HT-29 (cell line): ENCODE measurements at places on chromosomes 5 and 9.

DNA sequence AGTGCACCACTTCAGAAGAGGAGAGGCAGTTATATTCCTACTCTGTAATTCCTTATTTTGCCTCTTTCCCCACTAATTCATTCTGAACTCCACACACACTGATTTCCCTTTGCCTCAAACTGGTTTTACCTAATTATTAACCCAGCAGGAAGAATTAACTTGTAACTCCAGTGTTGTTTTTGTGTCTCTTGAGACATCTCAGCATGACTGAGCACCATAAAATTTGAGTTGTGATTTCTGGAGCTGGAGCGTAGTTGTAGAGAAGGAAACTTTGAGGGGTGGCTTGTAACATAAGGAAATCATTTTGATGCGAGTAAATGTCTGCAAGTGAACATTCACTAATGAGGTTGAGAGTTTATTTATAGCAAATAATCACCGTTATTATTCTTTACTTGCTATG lies 265.2 kb downstream of the TMEM38B start:
- DNase-seq, result no peak

DNA sequence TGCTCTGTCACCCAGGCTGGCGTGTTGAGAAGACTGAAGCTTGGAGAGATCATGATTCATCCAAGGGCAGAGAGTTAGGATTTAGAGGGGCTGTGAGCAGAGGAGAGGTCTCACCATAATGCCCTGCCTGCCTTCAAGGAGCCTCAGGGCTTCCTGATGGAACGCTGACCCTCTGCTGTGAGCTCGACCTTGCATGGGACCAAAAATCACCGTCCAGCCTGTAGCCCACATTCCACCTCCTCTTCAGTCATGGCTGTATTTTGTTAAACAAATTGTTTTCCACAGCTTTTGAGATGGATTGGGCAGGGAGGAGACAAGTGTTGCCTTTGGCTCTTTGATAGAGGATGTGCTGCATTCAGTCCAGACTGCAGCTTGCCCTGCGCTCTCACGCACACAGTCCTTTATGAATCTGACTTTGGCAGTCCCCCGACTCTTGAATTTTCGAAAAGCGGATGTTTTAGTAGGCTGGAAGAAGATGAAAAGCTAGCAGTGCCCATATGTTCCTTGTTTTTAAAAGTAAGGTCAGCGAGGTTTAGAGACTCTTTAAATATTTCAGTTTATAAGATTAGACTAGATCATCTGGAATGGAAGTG lies 79.5 kb downstream of the MVB12B start:
- no peak for DNase-seq

- no peak for DNase-seq
Observed at GRCh38 chr5:108025957-108026356, 355.2 kb upstream of the EFNA5 start.

DNA sequence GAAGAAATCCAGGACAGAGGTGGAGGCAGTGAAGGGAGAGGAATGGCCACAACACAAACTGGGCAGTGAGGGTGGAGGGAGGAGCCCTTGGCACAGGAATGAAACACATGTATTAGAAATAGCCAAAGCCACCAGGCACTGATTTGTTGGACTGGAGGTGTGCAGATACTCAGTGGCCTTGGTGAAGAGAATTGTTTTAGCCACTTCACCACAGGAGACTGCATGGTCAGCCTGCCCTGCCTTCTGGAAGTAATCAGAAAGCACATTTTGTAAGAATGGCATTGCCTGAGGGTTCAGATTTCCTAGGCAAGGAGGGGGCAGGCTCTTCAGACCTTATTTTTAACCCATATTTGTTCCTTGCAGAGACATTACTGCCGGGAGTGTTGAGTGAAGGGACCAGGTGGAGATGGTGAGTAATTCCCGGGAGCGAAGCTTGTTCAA lies 2.2 kb downstream of the SGCD start:
- DNase-seq, result no peak

GRCh38 chr5:135376961-135377624 lies 21.9 kb downstream of the MACROH2A1 start:
- peak; percentile 82 for DNase-seq

DNA sequence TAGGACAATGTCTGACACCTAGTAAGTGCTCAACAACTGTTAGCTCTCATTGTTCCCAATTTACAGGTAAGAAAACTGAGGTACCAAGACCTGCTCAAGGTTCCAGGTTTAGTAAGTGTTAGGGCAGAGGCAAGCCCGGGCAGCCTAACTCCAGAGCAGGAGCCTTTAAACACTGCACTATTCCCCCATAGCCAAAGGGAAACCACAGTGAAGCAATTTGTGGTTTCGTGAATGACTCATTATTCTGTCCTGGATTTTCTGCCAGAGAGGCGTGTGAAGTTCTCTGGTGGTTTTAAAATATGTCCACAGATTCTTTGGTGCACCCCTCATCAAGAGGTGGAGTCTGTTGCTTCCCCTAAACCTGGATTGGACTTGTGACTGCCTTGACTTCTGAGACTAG lies 1.0 kb upstream of the MCC start:
- DNase-seq, result peak; percentile 48

- DNase-seq, result peak; percentile 62
Observed at GRCh38 chr5:116137544-116138378, 52.9 kb downstream of the COMMD10 start.

GRCh38 chr5:31329715-31330114 lies 136.2 kb downstream of the CDH6 start:
- no peak for DNase-seq

DNA sequence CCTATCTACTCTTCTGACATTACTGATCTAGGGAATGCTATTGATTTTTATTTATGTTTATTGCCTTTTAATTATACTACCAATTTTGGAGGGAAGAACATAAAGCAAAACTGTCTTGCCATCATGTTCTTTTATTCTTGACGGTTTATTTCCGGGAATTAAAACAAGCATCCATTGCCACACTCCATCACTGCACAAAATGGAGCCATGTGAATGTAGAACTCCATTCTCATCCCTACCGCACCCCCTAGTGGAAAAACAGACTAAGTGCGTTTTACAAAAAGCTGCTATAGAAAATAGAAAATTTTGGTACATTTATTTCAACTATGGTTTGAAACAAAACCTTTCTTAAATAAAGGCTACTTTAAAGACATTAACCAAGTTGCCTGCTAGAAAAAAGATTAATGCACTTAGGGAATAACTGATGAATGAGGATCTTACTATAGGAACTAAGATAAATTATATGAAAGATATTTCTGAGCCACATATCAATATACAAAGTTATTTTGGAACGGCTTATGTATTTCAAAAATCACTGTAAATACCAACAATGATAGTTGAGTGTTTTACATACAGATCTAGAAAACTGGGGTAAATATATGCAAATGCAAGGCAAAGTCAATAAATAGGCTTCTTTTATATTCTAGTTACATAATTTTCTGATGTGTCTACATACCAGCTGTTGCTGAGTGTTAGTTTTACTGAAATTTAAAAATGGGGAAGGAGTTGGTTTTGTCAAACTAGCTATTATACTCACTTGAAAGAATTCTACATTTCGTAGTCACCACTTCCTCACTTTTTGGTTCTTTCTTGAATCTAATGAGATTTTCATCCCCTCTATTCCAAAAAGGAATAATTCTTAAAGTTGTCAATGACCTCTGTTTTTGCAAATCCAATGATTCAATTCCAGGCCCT lies 26.5 kb downstream of the OXCT1 start:
- peak; percentile 69 for DNase-seq

GRCh38 chr9:27633764-27634163 lies 60.5 kb upstream of the C9orf72 start:
- DNase-seq, result no peak

DNA sequence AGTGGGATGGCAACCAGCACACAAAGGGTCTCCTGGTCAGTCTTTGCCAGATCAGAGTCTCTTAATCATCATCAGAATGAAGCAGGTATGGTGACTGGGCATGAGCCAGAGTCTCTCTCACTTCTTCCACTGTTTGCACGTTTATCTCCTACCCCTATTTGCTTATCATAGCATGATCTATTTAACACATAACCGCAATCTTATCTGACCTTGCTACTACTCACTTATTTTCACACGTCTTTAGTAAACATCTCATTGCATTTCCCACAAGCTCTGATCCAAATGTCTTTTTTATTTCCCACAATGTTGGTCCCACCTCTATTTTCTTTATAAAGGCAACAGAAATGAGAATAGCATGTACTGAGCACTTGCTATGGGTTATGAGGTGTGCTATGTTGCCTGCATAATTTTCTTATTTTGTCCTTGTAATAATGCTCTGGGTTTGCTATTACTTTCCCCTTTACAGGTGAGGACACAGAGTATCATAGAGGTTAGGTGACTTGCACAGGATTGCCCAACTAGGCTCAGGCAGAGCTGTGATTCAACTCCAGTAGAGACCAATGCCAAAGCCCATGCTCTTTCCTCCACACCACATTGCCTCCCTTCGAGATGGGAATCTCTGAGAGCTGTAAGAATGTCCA lies 39.7 kb upstream of the IL7R start:
- DNase-seq, result no peak

DNA sequence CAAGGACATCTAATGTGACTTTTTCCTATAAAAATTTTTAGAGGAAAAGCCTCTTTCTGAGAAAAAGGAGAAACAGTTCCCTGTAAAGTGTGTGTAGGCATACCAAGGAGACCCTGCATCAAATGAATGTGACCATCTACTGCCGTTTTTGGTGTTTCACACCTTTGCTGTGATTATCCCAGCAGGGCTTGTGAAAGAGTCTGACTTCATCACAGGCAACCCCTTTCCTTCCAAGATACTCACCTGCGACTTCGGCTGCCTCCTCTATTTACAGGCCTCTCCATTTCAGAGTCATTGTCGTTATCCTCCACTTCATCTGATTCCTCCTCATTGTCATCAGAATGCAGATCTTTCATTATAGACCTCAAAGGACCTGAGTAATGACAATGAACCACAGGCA lies 259.1 kb downstream of the MLLT3 start:
- DNase-seq, result no peak

GRCh38 chr5:143525176-143525575 lies 121.7 kb upstream of the NR3C1 start:
- no peak for DNase-seq

GRCh38 chr9:107620801-107621200 lies 131.2 kb upstream of the KLF4 start:
- no peak for DNase-seq

GRCh38 chr9:127267793-127268525 lies 3.4 kb downstream of the GARNL3 start:
- DNase-seq, result no peak

- DNase-seq, result no peak
Observed at GRCh38 chr9:126374366-126374781, 47.7 kb downstream of the MVB12B start.

- DNase-seq, result no peak
Observed at GRCh38 chr5:151949701-151950308, 25.2 kb upstream of the GLRA1 start.

GRCh38 chr5:749101-749670 lies 35.3 kb downstream of the ZDHHC11B start:
- no peak for DNase-seq

DNA sequence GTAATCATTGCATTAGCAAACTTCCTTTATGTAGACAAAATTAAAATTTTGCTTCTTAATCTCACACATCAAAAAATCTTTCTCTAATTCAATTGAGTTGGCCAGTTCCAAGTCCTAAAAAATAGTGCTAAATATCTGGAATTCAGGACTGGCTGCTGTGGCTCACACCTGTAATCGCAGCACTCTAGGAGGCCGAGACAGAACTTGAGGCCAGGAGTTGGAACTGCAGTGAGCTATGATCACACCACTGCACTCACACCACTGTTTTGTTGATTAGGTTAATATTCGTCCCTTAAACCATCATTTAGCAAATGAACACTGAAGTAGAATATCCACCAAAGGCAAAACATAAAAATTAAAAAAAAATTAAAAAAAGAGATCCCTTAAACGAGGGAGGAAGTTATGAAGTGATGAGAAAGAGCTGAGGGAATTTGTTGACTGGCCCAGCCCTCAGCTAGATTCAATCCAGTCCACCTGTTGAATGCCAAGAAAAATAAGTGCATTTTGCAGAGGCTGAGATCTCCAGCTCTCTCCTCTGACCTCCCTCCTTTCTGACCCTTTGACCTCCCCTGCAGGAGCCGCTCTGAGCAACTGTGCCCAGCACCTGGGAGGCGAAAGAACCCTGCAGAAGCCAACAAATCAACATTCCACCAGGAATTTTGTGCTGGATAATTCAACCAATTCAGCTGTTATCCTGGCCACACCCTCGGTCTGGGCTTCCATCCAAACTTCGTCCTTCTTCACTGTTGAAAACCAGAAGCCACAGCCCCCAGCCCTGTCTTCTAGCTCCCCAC lies 96.8 kb downstream of the OR2K2 start:
- DNase-seq, result no peak

- peak; percentile 39 for DNase-seq
Observed at GRCh38 chr9:14769230-14769571, 46.7 kb upstream of the CER1 start.

DNA sequence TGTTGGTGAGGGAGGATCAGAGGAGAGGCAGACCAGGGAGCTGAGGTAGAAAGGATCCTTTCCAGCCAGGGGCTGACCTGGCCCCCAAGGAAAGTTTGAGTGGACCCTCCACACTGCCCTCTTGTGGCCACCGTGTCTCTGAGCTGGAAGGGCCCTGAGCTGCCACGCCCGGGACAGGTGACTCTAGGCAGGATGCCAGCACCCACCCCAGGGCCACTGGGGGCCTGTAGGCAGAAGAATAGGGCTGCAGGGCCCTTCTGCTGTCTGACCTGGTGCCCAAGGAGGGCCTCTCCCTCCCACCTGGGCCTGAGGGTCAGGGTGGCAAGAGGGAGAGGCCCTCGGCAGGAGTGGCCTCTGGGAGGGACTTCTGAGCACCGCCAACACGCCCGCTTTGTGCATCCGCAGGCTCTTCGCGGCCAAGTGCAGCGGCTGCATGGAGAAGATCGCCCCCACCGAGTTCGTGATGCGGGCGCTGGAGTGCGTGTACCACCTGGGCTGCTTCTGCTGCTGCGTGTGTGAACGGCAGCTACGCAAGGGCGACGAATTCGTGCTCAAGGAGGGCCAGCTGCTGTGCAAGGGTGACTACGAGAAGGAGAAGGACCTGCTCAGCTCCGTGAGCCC lies 76.8 kb downstream of the LMX1B start:
- DNase-seq, result peak; percentile 64
